ENCODE measurements at places on chromosomes 7 and 10.

DNA sequence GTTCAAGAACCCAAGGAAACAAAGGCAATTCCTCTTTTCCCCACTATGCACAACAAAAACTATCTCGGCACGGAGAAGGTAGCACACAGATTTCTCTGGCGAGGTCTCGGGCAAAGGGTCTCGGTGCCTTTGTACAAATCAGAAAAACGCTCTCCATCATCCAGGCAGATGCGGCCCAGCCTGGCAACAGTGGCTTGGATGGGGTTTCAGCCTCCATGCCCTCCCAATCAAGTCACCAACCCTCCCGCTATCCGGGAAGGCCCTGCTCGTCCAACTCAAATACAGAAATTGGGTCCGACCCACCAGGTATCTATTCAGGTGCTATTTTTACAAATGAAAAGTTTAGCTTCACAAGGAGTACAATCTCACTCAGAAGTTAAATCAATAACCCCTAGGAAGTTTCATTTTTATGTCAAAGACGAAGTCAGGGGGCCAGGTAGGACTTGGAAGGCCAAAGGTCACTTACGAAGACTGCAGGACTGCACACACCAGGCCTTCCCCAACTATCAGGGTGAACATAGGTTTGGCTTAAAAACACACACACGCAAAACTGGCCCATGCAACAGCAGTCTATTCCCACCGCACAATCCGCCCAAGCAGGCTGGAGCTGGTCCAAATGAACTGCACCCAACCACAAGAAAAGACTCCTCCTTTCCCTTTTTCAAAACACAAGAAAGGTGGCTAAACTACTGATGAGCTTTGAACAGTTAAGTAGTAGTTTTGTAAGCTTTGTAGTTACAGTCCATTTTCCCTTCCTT lies 43.0 kb downstream of the GNA12 start:
- no peak for DNase-seq

DNA sequence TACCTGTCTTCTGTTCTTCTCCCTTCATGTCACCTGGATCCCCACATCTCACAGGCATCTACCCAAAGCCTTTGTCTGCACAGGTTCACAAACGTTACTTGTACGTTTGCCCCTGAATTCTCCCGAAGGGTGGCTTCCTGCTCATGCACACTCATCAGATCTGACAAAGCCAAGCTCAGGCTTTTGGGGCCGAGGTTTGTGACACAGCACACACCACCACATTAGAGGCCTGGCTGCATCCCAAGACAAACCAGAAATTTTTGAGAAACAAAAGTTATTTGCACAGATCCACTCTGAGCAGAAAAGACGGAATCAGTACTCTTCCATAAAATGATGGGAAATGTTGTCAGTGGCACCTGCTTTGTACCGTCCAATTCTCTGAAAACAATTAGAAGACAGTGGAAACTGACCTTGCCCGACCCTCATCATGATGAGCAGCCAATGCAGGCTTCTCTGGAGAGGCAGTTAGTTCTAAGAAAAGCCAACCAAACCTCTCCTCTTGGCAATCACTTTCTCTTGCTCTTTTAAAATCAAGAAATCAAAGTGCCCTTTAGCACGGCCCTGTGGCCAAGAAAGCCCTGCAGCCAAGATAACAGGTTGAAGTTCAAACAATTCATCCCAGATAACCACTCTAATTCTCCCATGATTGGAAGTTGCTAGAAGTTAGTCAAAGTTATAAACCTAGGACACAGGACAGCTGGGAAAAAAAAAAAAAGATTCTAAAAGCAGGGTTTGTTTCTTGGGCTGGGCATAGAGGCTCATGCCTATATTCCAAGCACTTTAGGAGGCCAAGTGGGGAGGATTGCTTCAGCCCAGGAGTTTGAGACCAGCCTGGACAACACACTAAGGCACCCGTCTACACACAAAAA lies 13.6 kb upstream of the SVIL start:
- no peak for DNase-seq

- no peak for DNase-seq
Measured at GRCh38 chr10:126097558-126098225, 201.3 kb downstream of the FANK1 start.

GRCh38 chr10:43112608-43112961 lies 25.7 kb upstream of the CSGALNACT2 start:
- no peak for DNase-seq

DNA sequence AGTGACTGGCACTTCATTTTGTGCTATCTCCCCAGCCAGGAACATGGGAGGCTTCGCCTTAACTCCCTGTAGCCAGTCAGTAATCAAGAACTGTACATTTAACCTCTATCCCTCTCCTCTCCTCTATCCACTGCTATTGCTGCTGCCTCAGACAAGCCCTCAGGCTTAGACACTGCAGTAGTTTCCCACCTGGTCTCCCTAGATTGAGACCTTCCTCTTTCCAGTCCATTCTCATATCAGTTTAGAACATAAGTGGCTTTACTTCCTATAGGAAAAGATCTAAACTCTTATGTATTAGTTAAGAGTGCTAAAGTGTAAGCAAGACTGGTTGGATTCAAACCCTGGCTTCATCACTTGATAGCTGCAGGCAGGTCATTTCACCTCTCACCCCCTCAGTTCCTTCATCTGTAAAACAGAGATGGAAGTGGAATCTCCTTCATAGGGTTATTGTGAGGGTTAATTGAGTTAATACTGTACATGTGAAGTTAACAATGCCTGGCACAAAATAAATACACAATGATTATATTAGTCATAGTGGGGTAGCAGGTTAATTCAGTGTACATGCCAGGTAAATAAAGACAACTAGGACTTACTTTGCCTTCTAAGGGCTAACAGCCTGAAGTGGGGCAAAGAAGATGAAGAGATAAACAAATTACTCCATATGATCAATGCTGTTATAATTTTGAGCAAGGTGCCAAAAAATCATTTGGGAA lies 76.1 kb downstream of the ZNF277 start:
- no peak for DNase-seq

DNA sequence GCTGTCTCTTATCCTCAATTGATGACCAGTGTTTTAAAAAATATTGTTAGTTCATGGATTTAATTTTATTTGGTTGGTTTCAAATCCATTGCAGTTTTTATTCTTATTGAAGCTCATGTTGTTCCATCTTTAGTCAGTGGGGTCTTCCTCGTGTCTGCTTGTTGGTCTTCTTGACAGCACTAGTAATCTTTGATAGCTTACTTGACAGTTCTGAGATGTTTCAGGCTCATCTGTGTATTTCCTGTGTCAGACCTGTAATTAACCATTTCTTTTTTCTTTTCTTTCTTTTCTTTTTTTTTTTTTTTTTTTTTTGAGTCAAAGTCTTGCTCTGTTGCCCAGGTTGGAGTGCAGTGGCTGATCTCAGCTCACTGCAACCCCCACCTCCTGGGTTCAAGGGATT lies 28.2 kb downstream of the SLK start:
- DNase-seq, result no peak

- no peak for DNase-seq
Measured at GRCh38 chr7:82291931-82292330, 151.6 kb downstream of the CACNA2D1 start.

All from NCI-H2029 (cell line).